ENCODE measurements at places on chromosomes 3 and 15.

DNA sequence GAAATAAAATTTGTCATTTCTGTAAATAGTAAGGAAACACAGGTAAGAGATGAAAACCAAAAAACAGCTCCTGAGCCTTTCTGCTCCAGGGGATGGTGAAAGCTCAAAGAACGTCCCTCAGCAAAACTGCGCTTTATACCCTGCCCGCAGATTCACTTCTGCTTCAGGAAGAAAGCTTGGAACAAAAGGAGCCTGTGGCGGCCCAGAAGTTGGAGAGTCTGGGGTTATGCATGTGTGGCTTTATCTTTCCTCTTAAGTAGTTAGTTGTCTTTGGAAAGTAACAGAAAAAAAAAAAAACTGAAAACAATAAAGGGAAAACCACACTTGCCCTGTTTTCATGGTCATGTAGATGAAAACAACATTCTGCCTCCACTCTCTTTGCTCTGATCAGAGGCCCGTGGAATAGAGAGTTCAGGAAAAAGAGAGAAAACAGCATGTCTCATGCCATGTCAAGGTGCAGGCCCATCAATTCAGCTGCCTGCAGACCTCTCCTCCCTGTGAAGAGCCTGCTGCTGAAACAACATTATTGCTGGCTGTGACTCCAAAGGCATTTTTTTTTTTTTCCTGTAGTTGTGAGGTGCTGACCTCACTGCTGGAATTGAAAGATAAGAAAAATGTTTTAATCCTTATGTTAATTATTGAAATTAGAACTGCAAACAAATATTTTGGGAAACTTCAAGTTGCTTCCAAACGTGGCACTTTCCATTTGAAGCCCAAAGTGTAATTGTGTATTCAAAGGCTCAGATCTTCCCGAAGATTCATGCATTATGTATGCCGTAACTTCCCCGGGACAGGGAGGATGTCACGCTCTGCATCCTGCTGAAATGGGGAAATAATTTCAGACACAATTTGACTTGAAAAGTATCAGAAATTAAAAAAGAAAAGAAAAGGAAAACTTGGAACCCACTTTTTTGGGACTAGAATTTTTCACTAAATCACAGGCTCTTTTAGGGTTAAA lies 108.4 kb upstream of the ZNF385D start:
- DNase-seq = no peak

DNA sequence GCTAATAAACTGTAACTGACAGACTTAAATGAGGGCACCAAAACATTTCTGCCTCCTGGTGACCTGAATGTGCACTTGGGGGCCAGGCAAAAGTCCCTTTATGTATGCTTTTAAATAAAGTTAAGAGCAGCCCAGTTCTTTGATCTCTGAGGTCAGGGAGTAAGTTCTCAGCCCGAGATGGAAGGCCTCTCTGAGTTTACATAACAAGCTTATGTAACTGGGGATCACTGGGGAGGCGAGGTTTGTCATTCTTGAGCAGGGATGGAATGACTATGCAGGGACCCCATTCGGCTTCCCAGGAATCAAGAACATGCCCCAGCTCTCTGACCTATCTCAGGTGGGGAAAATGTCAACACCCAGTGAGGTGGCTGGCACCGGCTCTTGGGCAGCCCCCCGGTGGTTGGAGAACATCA lies 198.7 kb upstream of the BHLHE40 start:
- DNase-seq = no peak

DNA sequence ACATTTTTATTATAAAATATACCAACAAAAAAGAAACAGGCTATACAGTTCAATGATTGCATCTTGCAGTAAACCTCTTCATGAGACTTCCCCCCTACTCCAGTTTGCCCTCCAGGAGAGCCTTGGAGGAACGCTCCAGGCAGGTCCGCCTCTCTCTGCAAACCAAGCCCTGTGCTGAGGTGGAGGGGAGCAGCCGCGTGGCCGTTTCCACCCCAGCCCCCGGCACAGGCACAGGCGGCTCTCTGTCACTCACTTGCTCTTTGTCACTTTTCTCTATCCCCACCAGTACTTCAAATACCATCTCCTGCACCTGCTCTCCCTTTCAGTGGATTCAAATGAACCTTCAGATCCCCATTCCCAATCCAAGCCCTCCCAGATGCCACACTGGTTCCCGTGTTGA lies 479.9 kb downstream of the OCA2 start:
- DNase-seq = no peak

DNA sequence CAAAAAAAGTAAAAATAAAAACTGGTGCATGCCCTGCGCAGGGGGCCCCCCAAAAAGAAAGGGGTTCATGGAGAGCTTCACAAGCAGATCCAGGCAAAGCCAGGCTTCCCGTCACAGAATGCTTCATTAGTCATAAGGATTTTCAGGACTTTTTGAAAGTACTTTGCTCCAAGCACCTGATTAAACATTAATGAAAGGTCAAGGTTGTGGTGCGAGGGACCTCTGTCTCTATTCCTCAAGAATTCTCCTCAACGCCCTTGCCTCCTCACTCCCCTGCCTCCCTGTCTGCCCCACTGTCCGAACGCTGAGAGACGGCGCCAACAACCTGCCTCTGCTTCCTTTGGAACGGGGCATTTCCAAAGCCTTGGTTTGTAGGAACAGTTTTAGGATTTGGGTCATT lies 240.1 kb upstream of the IGF1R start:
- no peak for DNase-seq

GRCh38 chr15:41258750-41259471 lies 27.8 kb downstream of the CHP1 start:
- DNase-seq = no peak

- no peak for DNase-seq
Measured at GRCh38 chr3:21729331-21729730, 21.7 kb downstream of the ZNF385D start.

DNA sequence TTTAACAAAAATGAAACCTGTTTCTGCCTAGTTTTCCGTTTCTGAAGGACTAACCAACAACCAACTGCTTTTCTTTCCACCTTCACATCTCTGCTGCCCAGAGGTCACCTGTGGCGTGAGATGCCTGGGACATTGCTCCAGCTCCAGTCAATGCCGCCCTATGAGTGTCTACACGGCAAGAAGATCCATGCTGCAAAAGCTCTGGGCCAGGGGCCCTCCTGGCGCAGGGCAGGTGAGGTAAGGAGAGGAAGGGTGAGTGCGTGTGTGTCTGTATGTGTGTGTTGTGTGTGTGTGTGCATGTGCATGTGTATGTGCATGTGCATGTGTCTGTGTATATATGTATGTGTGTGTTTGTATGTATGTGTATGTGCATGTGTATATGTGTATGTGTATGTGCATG lies 131.4 kb downstream of the NSMCE3 start:
- no peak for DNase-seq

- DNase-seq = no peak
Measured at GRCh38 chr3:100631236-100631635, 21.8 kb downstream of the ADGRG7 start.

- no peak for DNase-seq
Measured at GRCh38 chr3:47994180-47994579, 22.0 kb downstream of the MAP4 start.

DNA sequence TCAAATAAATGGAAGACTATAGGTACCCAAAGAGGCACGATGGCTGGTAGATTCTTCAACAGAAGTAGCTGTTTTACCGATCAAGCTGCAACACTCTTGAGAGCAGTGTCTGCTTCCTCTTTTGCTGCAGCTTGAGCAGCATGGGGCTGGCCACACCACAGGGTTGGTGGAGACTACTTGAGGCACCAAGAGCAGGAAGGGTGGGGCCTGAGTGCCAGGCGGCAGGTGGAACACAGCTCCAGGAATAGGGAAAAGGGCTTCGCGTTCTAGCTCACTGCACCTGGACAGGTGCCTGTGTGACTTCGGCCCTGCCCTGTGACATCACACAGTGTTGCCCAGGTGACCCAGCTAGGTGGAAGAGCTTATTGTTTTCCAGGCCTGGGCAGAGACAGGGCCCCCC lies at the start of gene CCDC33:
Gene CCDC33 (plus strand): TSS at position 365 of the 400 bp plus-strand sequence. CDS start 394 bp downstream, outside the sequence.
- no peak for DNase-seq

All from fibroblast of skin of scalp (primary cell).